ENCODE measurements at places on chromosomes 5 and 9.

- no peak for ATAC-seq
These were observed 37.1 kb downstream of the PLPP1 start for GRCh38 chr5:55497712-55498111.

- ATAC-seq: no peak
These were observed 235.7 kb downstream of the PBX3 start for GRCh38 chr9:125982798-125983406.

GRCh38 chr5:94432499-94432898 is 185.9 kb downstream of the KIAA0825 start:
- ATAC-seq: no peak

GRCh38 chr9:133074111-133074651 is 12.4 kb downstream of the CEL start:
- ATAC-seq: no peak

DNA sequence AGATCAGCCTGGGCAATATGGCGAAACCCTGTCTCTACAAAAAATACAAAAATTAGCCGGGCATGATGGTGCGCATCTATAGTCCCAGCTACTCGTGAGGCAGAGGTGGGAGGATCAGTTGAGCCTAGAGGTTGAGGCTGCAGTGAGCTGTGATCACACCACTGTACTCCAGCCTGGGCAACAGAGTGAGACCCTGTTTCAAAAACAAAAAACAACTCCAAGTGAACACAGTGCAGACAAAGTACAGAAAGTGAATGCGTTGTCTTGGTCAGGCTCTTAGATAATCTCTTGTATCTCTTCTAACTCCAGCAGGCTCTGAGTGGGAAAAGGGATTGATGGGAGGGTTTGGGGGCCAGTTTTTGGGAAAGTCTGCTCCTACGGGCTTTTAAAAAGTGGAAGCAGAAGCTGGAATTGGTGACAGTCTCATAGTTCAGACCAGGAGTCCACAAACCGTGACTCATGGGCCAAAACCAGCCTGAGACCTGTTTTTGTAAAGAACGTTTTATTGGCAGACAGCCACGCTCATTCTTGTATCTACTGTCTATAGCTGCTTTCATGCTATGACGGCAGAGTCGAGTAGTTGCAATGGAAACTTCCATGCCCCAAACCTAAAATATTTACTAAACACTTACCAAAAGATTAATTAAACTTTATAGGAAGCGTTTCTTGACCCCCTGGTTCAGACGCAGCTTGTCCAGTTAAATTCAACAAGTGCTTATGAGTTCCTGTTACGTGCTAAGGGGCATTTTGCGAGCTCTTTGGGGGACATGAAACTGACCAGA is 32.9 kb downstream of the NDST1 start:
- ATAC-seq: no peak
